ENCODE measurements at places on chromosomes 7 and 10.

DNA sequence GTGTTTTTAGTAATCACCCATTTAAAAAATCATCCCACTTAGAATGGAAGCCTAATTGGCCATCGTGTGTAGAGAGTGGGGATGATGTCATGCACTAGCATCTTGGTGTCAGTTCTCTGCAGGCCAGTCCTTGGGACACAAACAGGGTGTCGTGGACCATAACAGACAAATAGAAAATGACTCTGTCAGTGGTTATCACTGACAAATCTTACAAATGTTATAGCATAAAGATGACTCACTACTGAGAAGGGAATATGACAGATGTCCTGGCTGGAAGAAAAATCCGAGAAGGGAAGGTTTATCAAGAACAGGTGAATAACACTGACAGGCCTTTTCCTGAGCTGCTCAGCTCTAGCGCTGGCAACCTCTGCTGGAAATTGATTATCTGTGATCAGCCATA lies 10.6 kb downstream of the CABCOCO1 start:
- DNase-seq, result no peak

DNA sequence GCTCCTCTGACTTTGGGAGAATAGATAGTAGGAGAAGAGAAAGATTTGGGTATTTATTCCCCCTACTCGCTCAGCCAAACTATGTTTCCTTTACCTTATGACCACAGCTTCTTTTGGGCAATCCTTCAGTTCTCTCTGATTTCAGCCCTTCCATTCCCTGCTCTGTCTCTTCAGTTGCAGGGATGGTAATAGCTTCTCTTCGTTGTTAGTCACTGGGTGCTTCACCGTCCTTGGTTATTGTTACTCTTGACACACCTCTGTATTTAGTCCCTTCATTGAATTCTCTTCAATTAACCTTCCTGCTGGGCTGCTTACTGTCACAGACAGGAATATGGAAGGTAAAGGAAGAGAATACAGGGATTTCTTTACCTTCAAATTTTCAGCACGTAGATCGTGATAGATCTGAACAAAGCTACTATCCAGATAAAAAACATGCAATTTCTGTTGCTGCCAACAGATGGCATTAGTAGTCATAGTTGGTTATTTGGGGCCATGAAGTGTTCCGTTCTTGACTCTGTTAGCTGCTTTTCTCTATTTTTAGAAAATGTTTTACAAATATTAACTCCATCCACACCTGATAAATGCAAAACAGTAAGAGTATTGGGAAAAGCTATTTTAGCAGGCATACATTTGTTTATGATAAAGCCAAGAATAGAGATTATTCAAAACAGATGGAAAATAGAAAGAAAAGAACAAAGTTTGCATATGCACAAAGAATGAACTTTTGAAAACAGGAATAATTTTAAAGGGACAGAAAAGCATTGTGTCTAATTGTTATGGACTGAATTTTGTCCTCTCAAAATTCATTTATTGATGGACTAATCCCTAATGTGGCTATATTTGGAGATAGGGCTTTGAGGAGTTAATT lies 14.0 kb upstream of the PTTG1IP2 start:
- peak; percentile 78 for DNase-seq

DNA sequence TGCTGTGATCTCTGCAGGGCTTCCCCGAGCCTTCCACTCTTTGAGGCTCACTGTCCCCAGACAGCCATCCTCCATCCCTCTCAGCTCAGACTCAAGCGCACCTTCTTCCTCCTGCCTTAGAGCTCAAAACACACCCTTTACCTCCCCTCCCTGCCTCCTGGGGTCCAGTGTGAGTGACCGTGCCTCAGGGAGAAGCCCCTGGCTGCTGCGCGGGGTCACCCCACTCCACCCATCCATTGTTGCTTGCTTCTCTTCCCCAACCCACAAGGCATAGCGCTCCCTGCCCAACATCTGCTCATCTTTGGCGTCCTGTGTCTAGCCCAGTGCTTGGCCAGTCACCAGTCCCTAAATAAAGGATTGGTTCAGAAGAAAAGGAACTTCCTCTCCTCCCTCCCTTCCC lies 170.3 kb downstream of the TCERG1L start:
- DNase-seq, result no peak

DNA sequence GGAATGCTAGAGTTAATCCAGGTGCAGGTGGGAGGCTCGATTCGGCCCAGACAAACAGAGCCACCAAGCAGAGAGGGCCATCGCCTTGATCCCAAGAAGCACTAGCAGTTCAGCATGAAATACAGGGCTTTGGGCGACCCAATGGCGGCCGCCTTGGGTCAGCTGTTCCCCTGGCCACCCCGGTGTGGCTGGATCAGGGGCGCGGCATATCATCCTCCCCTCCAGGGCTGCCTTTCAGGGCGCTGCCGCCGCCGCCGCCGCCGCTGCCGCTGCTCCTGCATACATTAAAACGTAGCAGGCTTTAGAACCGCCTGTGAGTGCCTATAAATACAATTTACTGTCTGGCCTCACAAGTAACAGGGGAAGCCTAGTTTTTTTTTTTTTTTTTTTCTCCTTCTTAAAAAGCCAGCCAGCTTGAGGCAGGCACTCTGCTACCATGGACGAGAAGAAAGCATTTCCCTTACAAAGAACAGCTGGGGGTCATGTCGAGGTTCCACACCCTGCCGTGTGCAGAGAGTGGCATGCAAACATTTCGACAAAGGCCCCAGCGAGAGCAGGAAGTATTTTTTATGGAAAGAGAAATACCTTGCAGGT lies 57.7 kb upstream of the EFCAB10 start:
- DNase-seq, result no peak

DNA sequence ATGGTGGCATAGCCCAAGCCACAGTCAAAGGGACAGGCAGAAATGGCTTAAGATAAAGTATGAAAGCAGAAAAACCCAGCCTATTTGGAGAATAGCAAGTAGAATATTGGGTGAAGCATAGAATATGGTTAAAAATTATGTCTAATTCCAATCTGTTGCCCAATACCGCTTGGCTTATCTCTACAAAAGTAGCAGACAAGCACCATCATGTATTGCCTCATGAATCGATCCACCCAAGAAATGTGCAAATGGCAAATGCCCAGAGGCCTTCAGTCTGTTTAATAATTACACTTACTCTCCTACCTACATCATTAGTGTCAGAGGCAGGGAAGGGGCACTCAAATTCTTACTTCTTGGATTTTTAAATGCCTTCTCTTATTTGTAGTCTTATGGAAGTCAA lies 130.9 kb upstream of the ADAM12 start:
- DNase-seq, result no peak

DNA sequence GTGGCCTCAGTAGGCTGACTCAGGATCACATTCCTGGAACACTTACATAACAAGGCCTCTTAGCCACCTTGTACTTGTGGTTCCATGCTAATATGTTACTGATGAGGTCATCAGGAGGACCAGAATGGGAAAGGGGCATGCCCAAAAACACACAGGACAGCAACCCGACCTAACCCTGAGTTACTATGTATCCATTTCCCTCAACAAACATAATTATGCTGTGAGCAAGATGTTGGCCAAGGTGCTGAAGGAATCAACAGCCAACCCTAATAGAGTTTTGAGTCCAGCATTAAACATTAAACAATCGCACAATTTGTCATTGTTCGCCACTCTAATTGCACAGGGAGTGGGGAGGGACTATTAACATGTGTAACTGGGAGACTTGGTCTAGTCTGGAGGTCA lies 129.4 kb downstream of the PLPP4 start:
- DNase-seq, result no peak

GRCh38 chr10:125334545-125334944 lies 174.2 kb upstream of the CTBP2 start:
- no peak for DNase-seq

DNA sequence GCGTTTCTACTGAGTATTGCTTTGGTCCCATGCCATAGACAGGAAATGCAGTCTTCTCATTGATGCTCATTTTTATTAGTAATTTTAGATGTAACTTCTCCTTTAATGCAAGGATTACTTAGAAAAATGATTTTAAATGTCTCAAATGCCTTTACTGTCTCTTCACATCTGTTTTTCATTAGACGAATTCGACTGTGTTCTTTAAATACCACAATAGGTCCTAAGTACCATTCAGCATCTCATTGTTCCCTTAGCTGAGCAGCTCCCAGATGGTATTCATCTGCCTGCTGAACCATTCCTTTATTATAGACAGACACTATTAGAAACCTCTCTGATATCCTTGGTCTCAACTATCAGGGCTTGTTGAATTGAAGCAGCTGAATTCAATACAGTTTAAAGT lies 113.6 kb downstream of the LSMEM1 start:
- DNase-seq, result no peak

DNA sequence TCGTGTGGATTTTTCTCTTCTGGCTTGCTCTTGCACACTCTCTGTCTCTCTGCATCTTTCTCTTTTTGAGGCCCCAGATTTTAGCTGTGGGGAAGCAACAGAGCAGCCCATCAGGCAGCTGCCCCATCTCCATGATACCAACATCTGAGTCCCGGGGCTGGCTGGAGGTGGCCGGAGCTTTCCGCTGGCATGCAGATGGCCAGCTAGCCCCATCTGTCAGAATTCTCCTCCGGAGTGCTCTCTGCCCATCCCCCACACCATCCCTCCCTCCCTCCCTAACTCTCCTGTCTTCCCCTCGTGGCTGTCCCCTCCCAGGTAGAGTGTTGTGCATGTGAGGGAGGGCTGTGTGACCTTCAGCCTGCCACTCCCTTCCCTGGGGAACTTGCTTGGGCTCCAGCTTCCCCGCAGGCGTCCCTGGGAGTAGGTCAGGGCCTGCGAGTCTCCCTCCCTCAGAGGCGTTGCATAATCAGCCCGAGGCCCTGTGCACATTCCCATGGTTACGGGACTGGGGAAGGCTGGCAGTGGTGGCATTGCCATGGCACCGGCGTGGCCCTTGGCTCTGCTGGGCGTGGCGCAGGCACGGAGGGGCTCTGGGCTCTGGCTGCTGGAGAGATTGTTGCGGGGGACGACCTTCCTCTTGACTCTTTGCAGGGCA lies 24.7 kb downstream of the GHRHR start:
- DNase-seq, result no peak

- no peak for DNase-seq
Observed at GRCh38 chr7:123201901-123202300, 2.1 kb upstream of the SLC13A1 start.

GRCh38 chr7:55278321-55278720 lies 86.8 kb upstream of the LANCL2 start:
- no peak for DNase-seq

DNA sequence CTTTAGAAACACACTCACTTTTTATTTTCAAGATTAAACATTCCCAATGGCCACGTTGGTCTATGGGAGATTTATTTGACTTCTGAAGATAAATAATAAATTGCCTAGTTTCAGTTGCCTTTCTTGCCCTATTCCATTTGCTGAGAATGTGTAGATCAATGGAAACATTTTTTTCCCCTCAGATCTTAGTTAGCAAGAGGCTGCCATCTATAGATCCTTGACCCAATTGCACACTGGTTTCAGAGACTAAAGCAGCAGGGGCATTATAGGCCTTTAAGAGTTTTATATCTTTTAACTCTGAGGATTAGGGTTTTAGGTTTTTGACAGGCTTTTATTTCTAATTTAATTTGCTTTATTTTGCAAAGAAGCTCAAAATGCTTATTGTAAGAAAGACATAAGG lies 163.2 kb upstream of the GPR26 start:
- DNase-seq, result no peak

DNA sequence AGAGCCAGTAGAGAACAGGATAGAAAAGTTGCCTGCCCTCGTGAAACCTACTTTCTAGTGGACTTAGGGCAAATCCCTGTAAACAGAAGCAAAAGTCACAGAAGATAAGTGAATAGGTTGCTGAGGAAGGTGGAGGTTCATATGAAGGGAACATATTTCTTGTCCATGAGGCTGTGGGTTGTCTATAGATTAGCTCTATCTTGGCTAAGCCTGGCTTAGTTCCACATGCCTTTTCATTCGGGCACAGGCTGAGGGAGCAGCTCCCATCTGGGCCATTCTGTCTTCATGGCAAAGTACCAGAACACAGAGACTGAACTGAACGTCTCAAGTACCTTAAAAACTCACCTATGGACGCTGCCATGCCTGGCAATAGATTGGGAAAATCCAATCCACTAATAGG lies 45.3 kb downstream of the BZW2 start:
- DNase-seq, result no peak
